ENCODE measurements at places on chromosomes 12 and 14. TPM values are rescaled to one million over a fixed set of nuclear protein-coding genes. Genes with fewer than 3 reads are reported as not detected.

Gene LRTM2
- total RNA-seq: 14.6 TPM

- no peak for DNase-seq
These were observed 1134.6 kb downstream of the BCL11B start for GRCh38 chr14:98137131-98138025.

DNA sequence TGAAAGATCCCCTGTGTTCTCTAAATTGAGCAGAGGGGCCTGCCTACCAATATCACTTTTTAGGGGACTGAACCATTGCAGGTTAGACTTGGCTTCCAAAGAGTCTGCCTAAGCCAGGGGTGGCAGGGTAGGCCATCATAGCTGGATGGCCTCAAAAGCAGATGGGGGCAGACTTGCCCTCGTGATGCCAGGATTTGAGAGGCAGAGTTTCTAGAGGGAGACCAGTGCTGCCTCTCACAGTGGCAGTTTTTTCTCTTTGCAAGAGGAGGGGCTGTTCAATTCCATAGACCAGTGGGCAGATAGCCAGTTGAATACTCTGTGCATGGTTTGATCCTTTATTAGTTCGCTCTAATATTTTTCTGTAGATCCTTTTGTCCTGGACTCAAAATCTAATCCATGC, 23.8 kb upstream of the SMCO2 start:
- no peak for DNase-seq

GRCh38 chr12:54025499-54026405, 2.5 kb upstream of the HOXC6 start:
- DNase-seq: no peak

GRCh38 chr12:64752833-64753238, 6.4 kb downstream of the GNS start:
- no peak for DNase-seq

All from glutamatergic neuron (in vitro differentiated cells).